ENCODE measurements at places on chromosomes 2 and 18. TPM values are rescaled to one million over a fixed set of nuclear protein-coding genes. Genes with fewer than 3 reads are reported as not detected.

The SAG gene
- not detected for total RNA-seq

The CCDC68 gene
- 3.3 TPM for total RNA-seq

The DPP4 gene
- not detected for total RNA-seq

The IL37 gene
- total RNA-seq = not detected

The GBX2 gene
- total RNA-seq = not detected

The FOXI3 gene
- not detected for total RNA-seq

The ARHGAP25 gene
- total RNA-seq = 0.93 TPM

The TRIM54 gene
- not detected for total RNA-seq

The PCARE gene
- total RNA-seq = not detected

The MFSD6 gene
- 19.7 TPM for total RNA-seq

The TCF23 gene
- not detected for total RNA-seq

The COL3A1 gene
- total RNA-seq = not detected

The SPRED2 gene
- total RNA-seq = 38.6 TPM

The GPAT2 gene
- not detected for total RNA-seq

The TUBA4B gene
- total RNA-seq = not detected

The TTN gene
- total RNA-seq = 0.05 TPM
